Immature natural killer cell (primary cell): ENCODE measurements at places on chromosomes 1 and 21. TPM values are rescaled to one million over a fixed set of nuclear protein-coding genes. Genes with fewer than 3 reads are reported as not detected.

The FOXJ3 gene
- 24.5 TPM for polyA plus RNA-seq

The SNAPIN gene
- 95.8 TPM for polyA plus RNA-seq

DNA sequence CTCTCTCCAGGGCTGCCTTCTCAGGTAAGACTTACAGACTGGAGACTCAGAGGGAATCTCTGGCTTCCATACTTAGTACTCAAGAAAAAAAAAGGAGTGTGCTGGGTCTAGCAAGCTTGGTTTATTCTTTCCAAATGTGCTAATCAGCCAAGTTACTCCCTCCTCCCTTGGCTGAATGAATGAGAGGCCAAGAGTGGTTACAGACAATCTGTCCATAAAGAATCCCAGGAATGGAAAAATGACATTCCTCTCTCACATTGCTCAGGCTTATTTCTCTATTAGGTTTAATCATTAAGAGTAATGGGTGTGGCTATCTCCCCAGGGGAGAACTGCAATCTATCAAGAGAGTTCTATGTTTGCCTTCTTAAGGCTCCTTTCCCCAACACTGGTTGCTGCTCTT lies 547.3 kb upstream of the PLXNA2 start:
- no peak for DNase-seq

DNA sequence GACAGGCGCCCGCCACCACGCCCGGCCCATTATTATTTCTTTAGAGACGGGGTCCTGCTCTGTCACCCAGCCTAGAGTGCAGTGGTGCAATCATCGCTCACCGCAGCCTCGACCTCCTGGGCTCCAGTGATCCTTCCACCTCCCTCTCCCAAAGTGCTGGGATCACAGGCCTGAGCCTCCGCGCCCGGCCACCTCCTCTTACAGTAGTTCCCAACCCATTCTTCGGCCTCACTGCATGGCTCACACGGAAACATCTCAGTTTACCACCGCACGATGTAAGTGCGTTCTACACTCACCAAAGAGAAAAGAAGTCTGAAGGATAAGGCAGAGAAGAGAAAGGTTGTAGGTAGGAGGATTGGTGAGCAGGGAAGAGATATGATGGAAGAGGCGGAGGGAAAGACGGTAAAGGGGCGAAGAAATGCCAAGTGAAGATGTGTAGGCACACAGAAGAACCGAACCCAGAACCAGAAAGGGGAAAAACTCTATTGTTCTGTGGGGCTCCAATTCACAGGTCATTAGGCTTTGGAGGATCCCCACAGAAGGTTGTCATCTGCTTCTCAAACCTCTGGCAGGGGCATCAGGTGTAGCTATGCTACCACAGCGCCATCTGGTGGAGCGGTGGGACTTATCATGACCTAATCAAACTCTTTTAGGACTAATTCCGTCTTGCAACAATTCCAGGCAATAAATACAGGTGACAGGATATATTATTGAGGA lies 504.2 kb downstream of the SMYD3 start:
- peak; percentile 66 for DNase-seq

DNA sequence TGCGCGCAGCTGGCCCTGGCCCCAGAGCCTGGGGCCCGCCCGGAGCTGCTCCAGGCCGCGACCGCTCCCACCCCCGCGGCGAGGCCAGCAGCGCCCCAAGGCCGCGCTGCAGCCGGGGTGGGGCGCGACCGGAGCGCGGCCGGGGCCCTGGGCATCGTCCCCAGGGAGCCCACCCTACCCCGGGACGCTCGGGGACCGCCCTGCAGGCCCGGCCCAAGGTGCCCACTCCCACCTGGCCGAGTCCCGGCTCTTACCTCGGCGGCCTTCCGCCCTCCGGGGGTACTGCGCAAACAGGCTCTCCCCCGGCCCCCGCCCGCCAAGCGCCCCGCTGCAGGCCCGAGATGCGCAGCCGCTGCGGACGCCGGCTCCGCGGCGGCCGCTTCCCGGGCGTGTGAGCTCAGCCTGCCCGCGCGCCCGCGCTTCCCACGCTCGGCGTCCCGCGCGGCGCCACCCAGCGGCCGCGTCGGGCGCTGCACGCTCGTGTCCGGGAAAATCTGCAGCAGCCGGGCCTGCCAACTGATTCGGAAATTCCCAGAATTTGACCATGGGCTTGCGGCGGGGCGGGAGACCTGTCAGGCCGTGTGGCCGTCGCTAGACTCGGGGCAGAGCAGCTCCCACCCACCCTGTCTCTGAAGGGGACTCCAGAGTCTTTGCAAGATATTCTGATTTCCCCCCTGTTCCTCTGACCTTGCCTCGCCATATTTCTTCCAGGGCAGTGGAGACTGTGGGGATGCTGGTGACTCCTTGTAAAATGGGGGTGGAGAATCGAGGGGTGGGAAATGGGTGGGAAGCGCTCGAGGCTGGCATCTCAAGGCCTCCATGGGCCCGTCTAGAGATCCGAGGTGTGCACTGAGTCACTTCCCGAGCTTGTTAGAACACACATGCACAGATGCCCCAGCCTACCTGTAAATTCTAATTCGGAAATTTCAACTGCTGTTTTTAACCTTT lies 41.9 kb downstream of the CD34 start:
- DNase-seq: peak; percentile 78

DNA sequence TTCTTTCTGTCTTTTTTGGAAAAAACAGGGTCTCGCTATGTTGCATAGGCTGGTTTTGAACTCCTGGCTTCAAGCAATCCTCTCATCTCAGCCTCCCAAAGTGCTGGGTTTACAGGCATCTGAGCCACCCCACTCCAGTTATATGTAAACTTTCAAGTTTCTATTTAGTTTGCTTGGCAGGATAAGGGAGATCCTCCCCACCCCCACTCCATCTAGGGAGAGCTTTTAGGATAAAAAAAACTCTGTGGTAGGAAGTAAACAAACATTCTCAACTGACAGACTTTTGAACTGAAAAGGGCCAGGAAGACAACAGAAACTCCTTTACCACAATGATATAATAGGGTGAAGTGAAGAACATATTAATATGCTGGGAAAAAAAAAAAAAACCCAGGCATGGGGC lies 41.0 kb upstream of the ZNF326 start:
- DNase-seq: no peak

GRCh38 chr1:230641346-230641745 lies 935 bp upstream of the COG2 start:
- no peak for DNase-seq

DNA sequence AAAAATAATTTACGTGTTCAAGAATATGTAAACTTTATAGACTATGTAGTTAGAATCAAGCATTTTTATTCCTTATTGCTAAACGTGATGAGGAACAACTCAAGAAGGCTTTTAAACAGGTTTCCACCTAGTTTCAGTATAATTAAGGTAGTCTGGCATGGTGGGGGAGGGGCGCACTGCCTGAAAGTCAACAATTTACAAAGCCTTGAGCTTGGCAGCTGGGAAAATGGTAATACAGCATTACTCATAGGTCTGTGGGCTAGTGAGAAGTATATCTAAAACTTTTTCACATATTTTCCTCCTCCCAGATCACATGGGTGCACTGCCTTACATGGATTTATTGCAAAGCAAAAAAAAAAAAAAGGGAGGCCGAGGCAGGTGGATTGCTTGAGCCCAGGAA lies 75.2 kb downstream of the EVI5 start:
- DNase-seq: no peak

DNA sequence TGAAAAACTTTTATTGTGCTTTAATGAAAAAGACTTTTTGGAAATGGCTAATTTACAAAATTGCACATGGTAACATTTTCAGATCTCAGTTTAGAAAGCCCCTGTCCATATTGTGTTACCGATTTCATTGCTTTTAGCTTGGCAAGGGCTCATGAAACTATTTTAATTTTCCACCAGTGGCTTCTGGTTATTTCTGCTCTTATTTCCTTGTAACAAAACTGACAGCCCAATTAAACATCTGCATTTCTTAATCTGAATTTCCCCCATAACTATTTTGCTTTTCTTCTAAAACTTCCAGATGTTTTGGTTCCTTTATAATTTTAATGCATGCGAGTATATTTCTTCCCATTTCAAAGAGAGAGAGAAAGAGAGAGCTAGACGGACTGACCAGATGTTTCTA lies 264.8 kb downstream of the PTPRC start:
- no peak for DNase-seq

DNA sequence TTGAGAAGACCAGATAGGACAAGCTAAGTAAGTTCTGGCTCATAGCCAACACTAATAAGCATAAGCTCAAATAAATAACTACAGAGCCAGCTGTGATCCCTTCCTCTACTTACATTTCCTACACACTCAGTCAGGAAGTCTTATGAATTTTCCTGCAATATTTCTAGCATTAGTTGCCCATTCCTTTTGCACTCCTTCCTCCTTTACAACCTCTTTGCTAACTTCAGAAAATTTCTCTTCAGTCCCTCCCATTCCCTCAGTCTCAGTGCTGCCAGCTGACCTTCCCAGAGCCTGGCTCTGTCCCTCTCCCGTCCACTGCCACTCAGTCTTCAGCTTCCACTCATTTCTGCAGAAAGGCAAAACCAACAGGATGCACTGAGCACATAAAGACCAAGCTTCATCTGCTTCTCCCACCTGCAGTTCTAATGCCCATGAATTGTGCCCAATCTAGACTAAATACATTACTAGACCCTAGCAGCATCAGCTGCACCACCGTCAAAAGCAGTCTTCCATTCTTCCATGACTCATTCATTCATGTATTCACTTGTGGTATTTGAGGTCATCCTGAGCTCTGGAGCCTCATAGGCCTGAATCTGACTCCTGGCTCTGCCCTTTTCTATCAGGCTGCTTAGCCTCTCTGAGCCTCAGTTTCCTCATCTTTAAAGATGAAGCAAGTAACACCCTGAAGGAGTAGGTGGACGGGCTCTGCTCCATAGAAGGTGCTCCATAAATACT lies 54.6 kb upstream of the SIPA1L2 start:
- no peak for DNase-seq

DNA sequence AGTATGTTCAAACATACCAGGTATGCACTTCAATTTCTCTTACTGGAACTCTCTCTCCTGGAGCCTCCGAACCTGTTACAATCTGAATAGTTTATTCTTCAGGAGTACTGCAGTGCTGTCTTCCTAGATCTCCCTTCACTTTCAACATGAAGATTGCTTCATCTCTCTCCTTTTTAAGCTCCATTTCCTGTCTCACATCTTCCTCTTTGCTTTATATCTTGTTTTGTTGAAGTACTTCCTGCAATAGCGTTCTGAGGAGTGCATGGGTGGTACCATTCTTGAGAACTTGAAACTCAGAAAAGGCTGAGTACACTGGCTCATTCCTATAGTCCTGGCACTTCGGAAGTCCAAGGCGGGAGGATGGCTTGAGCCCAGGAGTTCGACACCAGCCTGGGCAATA lies 15.7 kb upstream of the C1orf146 start:
- no peak for DNase-seq

DNA sequence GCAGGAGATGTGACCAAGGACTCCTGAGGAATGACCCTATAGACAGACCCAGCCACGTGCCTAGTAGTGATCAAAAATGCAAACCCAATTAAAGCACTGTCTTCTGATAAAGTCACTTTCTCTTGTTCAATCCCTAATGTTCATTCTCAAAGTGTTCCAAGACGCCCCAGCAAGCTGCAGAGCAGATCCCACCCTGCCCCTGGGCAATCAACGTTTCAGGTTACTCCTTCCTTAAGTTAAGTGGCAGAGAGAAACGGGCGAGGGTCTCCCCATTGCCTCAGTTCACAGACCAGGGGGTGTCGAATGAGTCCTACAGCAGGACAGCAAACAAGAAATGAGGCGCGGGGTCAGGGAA lies 699 bp upstream of the RGS2 start:
- no peak for DNase-seq
